ENCODE measurements at places on chromosomes 6 and 20.

GRCh38 chr20:49630396-49630951 is 62.5 kb upstream of the PTGIS start:
- no peak for DNase-seq

GRCh38 chr6:115934145-115934544 is 126.5 kb downstream of the FRK start:
- DNase-seq = no peak

- DNase-seq = no peak
Measured at GRCh38 chr6:116277124-116277523, 2.6 kb downstream of the TSPYL1 start.

GRCh38 chr6:11439017-11439420 is 98.5 kb upstream of the TMEM170B start:
- no peak for DNase-seq

DNA sequence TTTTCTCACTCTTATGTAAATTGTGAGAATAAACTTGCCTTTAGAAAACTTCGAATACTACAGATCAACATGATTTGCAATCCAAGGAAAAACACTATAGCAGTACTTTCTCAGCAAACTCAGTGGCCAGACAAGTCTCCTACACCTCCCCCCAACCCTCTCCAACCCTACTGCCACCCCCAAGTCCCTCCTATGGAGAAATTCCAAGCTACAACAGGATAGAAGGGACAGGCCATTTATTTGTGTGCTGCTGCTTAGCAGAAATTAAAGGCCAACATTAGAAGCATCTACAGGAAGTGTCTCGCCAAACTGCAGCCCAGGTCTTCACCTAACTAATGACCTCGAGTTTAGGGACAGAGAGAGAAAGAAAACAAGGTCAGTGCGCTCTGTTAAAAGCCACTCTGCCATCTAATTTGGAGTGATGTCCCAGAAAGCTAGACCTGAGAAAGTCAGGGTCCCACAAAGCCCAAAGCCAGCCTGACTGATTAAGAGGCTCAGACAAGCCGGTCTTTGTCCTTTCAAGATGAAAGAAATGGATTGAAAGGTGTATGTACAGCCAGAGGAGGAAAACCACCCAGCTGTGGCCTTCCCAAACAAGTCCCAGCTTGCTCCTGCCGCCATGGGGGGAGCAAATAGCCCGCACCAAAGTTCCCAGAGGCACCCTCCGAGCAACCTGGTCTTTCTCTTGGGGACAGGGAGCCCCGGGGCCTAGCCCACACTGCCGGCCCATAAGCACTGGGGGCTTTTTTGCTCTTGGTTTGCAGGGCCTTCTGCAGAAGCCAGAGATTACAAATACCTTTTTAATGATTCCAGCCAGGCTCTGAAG is 3.4 kb downstream of the BMP7 start:
- DNase-seq = no peak

DNA sequence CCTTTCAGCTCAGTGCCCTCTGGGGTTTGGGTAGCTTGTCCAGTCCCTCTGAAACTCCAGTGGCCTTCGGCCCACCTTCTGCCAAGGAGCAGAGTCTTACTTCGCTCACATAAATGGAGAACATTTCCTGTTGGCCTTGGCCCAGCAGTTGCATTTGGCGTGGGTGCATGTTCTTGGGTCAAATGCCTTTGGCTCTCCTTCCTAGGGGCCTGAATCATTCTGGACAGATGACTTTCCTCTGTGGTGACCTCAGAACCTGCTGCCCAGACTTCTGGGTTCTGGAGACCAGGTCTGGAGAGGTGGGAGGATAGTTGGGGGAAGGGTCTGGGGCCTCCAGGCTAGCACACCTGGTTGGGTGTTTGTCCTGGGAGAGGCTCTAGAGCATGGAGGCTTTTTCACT is 29.3 kb downstream of the BCAS4 start:
- no peak for DNase-seq

DNA sequence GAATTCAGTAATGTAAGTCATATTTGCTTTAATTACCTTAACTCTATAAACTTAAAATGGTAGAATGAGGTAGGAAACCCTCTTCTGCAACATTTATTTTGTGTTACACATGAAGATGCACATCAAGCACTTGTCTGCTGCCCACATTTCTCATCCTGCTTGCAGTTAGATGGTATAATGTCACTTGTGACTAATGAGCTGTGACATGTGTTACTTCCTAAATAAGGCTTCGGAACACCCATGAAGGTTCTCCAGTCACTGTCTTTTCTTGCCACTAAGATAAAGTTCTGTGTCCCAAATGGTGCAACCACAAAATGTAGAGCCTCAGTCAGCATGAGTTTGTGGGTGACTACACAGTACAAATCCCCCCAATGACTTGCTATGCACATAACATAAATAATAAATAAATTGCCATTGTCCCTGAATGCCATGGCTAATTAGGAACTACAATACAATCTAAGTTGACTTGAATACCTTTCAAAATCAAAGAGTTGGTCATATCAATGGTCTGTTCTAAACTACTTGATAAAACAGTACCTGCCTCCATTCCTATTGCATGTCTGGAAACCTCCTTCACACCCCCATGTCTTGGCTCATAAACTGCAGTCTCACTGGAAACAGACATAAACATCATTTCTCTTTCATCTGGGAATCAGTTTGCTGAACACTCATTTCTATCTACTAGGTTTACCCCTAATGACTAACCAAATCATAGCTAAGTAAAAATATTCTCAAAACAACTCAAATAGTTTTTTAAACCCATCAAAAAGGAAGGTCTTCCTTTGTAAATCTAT is 157.2 kb downstream of the PTPRK start:
- DNase-seq = no peak

GRCh38 chr6:113809826-113810225 is 47.3 kb upstream of the MARCKS start:
- DNase-seq = no peak

GRCh38 chr6:7260291-7261031 is 52.5 kb downstream of the SSR1 start:
- no peak for DNase-seq

DNA sequence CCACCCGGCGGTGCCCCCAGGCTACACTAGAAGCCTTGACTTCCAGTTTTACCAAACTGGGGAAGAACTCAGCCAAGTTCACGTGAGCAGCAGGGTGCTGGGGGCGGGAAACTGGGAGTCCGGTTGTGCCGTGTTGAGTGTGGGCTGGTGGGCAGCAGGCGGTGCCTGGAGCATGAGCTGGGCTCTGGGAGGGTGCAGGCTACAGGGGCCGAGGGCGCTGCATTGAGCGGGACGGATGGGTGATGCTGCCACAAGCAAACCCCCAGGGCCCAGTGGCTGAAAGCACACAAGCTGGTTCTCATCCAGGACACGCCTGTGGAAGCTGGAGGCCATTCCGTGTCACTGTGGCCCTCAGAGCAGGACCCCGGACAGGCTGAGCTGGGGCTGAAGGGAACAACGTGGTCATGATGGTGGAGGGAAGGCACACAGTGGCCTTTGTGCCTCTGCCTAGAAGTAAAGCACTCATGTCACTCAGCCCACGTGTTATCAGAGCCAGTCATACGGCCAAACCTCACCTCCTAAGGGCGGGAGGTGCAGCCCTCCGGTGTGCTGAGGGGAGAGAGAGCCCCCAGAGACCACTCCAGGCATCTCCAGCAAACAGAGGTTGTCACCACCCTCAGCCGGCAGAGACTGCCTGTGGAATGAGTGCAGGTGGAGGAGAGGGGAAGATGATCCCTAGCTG is 29.5 kb downstream of the RBM38 start:
- DNase-seq = no peak

GRCh38 chr20:478949-479429 is 16.7 kb upstream of the TBC1D20 start:
- peak; percentile 16 for DNase-seq

GRCh38 chr20:58596750-58597248 is 54.3 kb upstream of the STX16 start:
- DNase-seq = no peak

GRCh38 chr6:15242937-15243614 is 2.8 kb upstream of the JARID2 start:
- DNase-seq = no peak

DNA sequence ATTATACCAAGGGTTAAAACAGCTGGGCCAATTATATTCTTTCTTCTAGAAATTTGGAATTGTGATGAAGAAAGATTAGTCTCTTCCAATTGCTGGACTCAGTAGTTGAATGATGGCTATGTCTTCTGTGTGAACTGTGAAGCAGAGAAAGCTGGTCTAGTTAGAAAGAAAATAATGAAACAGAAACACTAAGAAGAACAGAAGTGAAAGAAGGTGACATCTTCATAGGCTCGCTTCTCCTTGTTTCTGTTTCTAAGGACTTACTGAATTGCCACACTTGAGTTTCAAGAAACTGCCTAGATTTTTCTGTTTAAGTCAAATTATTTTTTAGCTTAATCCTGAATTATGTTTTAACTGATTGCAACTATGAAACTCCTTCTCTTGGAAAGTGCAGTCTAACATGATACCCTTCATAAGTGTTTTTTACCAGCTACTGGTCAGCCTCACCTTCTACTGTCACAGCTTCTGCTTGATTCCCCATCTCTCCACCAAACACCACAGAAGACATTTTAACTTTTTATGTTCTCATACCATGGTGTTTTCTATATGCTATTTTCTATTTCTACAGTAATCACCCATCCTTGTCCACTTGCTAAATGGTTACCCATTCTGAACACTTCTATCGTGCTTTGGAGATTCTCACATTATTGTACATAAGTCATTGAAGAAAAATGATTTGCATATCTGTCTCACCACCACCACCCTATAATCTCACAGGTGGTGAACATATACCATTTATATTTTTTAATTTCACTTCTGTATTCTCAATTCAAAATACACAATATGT is 268.8 kb downstream of the GRIK2 start:
- no peak for DNase-seq

- DNase-seq = no peak
Measured at GRCh38 chr20:4926531-4927156, 74.7 kb downstream of the SLC23A2 start.

- no peak for DNase-seq
Measured at GRCh38 chr20:50456452-50457324, 53.5 kb upstream of the PTPN1 start.

DNA sequence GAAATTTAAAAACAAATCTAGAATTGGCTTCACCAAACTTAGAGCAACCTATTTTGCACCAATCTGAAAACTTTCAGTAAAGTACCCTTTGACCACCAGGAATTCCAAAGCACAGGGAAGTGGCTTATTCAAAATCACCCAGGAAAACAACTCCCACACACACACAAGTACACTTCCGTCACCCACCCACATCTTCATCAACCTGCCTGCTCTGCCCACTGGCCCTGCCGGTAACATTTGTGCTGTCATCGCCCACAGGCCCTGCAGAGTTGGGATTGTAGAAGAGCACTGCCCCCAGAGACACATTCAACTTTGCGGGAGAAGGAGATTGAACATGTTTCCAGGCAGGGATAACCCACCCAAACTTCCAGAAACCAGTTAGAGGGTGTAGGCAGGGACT is 19.3 kb upstream of the SCML4 start:
- DNase-seq = no peak

GRCh38 chr20:25046736-25047666 is 10.9 kb downstream of the ACSS1 start:
- no peak for DNase-seq

All from neural crest cell (in vitro differentiated cells).